Endothelial cell (in vitro differentiated cells): ENCODE measurements at places on chromosomes 3 and 15.
A peak's percentile ranks its signal among the peaks of the same experiment; 100 is the strongest.

- no peak for DNase-seq
These were observed 23.1 kb upstream of the TBL1XR1 start for GRCh38 chr3:177220136-177220974.

- DNase-seq: no peak
These were observed 1.5 kb downstream of the RHOA start for GRCh38 chr3:49410066-49410845.

DNA sequence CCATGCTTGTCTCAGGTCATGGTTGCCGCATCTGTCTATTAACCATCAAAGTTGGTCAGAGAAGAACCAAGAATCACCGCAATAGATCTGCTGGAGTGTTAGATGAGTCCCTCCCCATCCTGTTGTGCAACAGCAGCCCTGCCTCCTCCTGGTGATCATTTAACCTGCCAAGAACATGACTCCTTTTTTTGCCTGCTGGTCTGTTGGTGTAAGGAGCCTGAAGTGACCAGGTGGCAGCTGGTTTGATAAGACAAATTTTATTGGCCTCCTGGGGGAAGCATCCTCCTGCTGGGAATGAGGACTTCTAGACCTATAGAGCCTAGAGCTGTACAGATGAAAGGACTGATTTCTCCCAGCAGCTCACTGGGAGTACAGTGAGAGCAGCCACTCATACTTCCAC, 43.5 kb upstream of the RAF1 start:
- no peak for DNase-seq

- no peak for DNase-seq
These were observed 42.3 kb upstream of the RAB6B start for GRCh38 chr3:133937756-133938601.

DNA sequence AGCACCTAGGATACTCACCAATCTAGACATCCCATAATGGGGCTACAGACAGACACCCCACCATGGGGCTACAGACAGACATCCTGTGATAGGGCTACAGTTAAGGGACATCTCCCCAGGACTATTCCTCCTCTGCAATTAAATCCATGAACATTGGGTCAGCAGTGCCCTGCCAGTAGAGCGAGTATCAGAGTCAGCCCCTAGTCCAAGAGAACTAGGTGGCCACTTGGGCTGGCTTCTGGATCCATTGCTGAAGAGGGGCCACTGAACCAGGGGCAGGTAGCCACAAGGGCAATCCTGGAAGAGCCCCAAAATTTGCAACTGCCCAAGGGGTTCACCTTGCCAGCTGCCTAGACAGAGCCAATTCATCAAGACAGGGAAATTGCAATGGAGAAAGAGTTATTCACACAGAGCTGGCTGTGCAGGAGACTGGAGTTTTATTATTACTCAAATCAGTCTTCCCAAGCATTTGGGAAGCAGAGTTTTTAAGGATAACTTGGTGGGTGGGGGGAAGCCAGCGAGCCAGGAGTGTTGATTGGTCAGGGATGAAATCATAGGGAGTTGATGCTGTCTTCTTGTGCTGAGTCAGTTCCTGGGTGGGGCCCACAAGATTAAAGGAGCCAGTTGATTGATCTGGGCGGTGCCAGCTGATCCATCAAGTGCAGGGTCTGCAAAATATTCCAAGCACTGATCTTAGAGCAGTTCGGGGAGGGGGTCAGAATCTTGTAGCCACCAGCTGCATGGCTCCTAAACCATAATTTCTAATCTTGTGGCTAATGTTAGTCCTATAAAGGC, 170.2 kb upstream of the SMAD3 start:
- DNase-seq: no peak

GRCh38 chr3:63349583-63350573, 71.8 kb downstream of the SYNPR start:
- DNase-seq: peak; percentile 58

DNA sequence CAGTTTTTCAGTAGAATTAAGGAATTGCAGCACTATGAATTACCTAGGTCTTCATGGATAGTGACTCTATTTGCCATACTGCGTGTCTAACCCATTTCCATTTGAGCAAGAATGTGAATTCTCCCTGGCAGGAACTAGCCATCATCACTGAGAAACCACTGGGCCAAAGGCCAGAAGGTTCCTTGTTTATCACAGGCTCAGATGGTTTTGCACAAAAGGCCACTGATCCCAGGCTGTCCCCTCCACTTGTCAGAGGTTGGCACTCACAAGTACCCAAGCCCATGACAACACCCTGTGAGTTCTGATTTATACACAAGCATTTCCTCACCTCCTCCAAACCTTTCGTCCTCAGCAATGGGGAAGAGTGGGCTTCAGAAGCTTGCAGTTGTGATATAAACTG, 131.8 kb downstream of the FOXB1 start:
- no peak for DNase-seq
